ENCODE measurements at places on chromosomes 5 and 9.
A peak's percentile ranks its signal among the peaks of the same experiment; 100 is the strongest.

- peak; percentile 43 for DNase-seq
Observed at GRCh38 chr5:153974131-153974812, 64.4 kb downstream of the FAM114A2 start.

DNA sequence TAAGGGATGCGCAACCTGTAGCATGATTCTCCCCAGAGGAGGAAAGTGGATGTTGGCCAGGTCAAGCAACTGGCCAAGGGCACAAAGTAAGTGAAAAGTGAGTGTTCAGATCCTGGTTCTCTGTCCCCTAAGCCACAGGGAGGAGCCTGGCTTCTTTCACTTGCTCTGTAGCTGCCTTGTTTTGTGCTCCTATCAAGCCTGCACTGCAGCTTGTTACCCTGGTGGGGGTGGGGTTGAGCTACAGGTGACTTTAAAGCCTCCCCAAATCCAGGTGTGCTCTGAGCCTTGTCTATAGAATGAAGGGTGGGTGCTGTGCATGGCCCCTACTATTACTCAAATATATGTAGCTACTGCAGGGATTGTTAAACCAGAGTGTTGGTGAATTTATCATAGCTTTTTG is 32.9 kb downstream of the RALGPS1 start:
- no peak for DNase-seq

- no peak for DNase-seq
Observed at GRCh38 chr5:14199902-14200301, 56.8 kb downstream of the TRIO start.

DNA sequence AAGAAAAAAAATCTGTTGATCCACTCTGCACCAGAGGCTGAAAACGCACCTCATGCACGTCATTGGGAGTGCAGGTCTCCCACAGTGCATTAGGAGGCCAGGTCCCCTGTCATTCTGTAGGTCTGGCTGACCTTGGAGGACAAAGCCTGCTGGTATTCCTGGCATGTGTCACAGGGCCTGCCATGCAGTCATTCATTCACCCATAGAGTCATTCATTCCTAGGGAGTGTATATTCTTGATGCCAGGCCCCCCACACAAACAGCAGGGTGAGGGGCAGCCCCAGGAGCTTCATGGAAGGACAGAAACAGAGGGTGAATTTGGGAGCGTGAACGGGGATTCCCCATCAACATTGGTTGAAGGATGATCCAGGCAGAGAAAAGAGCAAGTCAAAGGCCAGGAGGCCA is 2.2 kb downstream of the GBGT1 start:
- no peak for DNase-seq

DNA sequence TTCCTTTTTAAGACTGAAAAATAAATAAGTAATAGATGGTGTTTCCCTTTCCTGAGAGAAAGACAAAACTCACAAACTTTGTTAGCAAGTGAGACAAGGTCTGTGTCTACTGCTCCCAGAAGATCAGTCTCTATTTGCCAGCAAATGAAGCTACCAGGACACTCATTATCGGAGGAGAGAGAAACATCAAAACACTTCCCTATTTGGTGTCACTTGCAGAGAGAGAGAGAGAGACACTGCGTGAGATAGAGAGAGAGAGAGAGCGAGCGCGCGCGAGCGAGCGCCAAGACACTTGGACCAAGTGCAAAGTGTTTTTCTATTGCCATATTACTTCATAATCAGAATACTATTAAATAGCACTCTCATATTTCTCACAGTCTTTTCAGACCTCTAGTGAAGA is 142.7 kb downstream of the KCNN2 start:
- DNase-seq: no peak

- DNase-seq: no peak
Observed at GRCh38 chr9:126639318-126640000, 25.7 kb downstream of the LMX1B start.

DNA sequence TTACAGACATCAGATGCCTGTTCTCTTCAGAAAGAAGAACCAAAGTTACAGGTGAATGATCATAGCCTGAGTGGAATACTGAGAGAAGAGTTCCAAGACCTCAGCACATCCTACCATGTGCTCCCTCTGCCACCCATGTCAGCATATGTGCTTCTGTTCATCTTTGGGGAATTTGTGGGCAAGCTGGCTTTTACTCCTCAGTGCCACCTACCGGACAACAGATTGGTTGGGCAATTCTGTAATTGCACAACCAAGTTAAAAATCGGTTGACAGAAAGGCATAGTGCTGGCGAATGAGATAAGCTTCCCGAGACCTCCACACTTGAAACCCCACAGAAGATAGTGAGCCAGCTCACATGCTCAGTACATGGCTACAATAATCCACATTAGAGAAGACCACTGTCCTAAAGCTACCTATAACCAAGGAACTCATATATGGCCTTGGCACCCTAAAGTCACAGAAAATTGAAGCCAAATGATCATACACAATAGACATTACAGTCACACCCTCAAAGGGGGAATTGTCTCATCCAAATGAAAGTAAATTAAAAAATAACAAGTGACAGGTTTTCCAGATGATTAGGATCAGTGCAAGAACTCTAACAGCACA is 1238.0 kb upstream of the NUDT12 start:
- DNase-seq: no peak

- DNase-seq: peak; percentile 62
Observed at GRCh38 chr5:144183254-144183889, 12.7 kb downstream of the KCTD16 start.

DNA sequence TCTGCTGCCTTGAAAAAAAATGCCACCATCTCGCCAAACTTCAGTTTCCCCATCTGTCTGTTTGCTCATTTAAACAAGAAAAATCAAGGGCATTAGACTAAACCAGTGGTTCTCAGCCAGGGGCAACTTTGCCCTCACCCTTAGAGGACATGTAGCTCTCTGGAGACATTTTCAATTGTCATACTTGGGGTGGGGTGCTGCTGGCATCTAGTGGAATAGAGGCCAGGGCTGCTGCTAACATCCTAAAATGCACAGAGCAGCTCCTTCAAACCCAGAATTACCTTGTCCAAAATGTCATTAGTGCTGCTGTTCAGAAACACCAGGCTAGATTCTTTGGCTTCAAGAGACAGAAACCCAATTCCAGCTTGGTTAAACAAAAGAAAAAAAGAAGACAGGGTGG is 71.1 kb upstream of the FOXE1 start:
- no peak for DNase-seq

DNA sequence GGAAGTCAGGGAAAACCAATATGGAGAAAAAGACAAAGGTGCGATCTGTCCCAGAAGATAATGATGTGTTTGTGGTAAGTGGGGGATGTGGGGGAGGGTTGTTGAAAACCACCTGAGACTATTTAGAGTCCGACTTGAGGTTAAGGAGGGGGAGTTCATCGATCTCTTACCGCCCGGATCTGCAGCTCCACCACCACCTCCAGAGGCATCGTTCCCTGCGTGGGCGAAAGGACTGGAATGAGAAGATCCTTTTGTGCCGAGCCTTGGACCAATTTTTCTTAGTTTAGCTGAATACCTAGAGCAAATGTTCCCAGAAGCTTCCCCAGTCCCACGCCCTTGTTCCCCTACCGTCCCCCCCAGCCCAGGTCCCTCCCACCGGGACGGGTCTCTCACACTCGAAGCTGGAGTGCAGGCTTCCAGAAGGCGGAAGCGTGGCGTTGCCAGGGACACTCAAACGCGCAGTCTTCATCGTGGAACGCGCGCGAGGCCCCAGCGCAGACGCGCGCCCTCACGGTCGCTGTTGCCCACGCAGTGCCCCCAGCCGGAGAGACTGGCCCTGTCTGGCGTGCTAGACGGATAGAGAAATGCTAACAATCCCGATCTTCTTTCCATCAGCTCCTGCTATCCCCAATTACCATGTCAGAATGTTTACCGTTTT is at the start of gene SPATA6L:
Gene SPATA6L, minus strand, starts transcription at position 439 of the 658 bp plus-strand sequence. Its CDS starts 230 bp downstream, at position 209.
- DNase-seq: peak; percentile 29

DNA sequence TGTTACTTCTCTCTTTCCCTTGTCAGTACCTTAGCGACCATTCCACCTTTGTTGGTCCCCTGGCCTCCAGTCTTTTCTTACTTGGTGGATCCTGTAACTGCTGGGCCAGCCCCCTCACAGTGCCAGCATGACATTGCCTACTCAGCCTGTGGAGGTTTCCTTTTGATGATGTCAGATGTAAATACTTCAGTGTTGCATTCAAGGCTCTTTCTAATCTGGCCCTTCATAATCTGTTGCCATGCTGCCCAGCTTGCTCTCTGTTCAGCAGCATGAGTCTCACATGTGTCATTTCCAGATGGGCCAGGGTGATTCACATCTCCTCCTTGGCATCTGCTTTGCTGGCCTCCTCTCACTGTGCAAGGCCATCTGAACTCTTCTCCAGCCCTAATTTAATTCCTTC is 57.1 kb downstream of the MAST4 start:
- no peak for DNase-seq

DNA sequence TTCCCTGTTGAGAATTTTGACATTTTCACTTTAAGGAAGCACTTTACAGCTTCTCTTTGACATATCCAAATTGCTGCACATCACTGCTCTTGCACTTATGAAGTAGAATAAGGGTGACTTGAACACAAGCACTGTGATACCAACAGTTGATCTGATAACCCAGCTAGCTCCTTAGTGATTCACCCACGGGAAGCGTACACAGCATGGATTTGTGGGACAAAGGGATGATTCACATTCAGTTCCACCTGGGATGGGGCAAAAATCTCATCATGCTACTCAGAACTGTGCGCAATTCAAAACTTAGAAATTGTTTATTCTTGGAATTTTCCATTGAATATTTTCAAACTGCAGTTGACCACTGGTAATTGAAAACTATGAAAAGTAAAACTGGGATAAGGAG is 1565.5 kb upstream of the CDH9 start:
- no peak for DNase-seq

DNA sequence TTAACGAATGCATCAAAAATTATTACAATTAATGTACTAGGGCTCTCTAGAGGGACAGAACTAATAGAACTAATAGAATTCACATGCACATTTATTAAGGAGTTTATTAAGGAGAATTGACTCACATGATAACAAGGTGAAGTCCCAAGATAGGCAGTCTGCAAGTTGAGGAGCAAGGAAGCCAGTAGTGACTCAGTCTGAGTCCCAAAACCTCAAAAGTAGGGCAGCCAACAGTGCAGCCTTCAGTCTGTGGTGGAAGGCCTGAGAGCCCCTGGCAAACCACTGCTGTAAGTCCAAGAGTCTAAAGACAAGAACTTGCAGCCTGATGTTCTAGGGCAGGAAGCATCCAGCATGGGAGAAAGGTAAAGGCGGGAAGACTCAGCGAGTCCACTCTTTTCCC is 633.8 kb downstream of the SEMA5A start:
- no peak for DNase-seq

DNA sequence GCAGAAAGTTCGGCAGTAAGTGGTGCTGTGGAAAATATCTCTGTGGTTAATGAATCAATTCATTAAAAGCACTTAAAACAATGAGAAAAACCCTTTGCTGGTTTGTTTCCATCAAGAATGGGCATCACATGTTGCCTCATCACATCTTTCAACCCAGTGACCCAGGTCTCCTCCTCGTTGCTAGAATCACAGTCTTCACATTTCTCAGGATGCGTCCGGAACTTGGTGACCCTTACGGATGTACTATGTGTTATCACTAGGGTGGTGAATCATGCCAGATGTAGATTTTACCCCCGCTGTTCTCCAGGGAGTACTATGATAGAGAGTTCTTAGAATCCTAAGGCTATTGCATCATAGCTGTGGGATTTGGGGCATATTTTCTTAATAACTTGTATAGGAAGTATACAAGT is 217.9 kb upstream of the KLF4 start:
- DNase-seq: no peak

DNA sequence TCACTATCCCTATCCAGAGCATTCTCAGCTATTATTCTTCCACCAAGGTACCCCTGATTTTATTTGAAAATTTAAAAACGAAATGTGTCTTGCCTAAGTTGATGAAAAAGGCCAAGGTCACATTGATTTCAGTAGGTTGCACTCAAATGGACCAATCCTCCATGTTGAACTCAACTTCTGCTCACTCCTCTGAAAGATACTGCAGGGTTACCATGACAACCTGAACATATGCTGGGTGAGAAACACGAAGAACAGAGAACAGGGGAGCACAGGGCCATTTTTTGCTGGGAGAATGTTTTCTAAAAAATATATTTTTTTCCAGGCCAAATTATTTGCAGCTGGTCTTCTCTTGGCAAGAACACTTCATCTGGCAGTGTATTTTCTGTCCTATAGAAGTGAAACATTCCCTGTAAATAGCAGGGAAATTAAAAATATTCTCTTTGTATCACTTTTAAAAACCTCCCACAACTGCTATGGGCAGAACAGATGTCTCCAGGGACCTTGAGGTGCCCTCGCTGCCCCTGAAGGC is 215.9 kb downstream of the NXNL2 start:
- DNase-seq: no peak

- DNase-seq: no peak
Observed at GRCh38 chr5:37575541-37576489, 196.7 kb downstream of the WDR70 start.

DNA sequence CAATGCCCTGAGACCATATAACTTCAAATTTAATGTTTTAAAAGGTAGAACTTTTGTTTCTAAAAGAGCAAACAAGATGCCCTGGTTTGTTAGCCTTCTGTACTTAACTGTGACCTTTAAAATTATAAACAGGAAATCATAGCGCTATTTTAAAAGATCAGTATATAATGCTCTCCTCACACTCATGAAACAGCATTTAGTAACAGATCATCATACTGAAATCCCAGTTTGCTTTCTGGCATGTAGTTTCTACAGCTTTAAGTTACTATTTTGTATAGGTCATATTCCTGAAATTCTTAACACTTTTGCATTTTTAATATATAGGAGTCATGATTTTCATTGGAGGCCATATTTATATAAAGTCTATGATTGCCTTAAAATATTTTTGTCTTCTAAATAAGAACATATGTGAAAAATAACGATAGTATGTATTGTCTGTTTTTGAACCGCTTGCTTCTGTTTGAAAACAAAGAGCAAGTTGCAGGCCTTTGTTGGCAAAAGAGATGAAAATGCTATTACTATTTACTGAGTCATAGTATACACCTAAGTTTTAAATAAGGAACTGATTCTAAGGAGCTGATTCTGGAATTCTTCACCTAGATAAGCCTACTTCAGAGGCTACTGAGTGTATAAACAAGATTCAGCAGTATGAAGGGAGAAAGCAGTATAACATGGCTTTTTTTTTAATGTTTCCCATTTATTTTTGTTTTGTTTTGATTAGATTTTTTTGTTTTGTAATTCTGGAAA is 20.5 kb downstream of the SRFBP1 start:
- DNase-seq: no peak

DNA sequence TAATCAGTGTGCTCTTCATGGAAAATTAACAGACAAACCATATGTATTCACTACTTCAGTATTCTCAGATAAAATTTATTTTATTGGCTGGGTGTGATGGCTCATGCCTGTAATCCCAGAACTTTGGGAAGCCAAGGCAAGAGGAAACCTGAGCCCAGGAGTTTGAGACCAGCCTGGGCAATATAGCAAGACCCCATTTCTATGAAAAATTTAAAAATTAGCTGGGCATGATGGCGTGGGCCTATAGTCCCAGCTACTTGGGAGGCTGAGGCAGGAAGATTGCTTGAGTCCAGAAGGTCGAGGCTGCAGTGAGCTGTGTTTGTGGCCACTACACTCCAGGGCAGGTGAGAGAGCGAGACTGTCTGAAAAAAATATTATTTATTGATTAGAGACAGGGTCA is 23.4 kb upstream of the CREBRF start:
- no peak for DNase-seq
